ENCODE measurements at places on chromosomes 16 and 17. TPM values are rescaled to one million over a fixed set of nuclear protein-coding genes. Genes with fewer than 3 reads are reported as not detected.

- peak; percentile 57 for DNase-seq
These were observed 36.7 kb upstream of the CIBAR2 start for GRCh38 chr16:85148931-85149330.

- no peak for DNase-seq
These were observed 2.3 kb downstream of the UBB start for GRCh38 chr17:16383216-16383615.

DNA sequence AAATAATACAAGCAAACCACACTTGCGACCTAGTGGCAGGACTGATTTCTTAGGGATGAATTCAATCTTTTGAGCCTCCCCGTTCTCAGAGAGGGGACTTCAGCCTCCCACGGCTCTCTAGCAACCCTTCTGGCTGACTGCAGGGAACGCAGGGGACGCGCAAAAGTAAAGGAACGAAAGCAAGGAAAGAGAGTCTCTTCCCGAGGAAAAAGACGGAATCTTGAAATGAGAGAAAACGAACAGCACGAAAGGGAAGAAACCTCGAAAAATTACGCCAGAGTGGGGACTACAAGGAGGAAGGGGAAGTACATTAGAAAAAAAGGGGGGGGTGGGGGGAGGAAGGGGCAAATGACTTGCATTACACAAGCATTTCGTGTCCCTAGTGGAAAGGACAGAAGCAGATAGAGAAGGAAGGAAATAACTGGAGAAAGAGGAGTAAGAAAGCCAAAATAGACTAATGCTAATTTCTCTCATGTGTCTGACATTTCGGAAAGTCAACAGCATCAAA lies 1.2 kb downstream of the GRB2 start:
- peak; percentile 77 for DNase-seq

GRCh38 chr17:66570447-66571195 lies 264.3 kb upstream of the CACNG5 start:
- no peak for DNase-seq

DNA sequence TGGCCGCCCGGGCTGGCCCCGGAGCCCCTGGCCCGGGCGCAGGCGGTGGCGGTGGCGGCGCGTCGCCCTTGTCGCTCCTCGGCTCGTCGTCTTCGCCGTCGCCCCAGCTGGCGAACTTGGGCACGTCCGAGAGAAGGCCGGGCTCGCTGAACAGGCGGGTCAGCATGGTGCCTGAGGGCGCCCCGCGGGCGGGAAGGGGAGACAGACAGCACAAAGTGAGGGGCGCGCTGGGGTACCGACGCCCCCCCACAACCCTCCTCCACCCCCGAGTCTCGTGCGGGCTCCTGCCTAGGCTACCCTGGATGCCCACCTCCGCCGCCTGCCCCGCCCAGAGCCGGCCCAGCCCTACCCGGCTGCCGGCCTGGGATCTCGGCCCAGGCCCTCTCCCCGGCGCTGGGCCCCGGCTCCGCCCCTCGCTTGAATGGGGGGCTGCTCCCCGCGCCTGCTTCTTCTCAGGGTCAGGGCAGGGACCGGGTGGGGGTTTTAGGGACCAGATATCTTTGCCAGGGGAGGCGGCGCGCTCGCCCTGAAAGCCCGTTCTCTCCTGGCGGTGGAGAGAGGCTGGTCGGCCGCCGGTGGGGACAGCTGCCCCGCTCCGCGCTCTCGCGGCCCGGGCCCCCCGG lies 1.2 kb downstream of the NEUROD2 start:
- DNase-seq: no peak

DNA sequence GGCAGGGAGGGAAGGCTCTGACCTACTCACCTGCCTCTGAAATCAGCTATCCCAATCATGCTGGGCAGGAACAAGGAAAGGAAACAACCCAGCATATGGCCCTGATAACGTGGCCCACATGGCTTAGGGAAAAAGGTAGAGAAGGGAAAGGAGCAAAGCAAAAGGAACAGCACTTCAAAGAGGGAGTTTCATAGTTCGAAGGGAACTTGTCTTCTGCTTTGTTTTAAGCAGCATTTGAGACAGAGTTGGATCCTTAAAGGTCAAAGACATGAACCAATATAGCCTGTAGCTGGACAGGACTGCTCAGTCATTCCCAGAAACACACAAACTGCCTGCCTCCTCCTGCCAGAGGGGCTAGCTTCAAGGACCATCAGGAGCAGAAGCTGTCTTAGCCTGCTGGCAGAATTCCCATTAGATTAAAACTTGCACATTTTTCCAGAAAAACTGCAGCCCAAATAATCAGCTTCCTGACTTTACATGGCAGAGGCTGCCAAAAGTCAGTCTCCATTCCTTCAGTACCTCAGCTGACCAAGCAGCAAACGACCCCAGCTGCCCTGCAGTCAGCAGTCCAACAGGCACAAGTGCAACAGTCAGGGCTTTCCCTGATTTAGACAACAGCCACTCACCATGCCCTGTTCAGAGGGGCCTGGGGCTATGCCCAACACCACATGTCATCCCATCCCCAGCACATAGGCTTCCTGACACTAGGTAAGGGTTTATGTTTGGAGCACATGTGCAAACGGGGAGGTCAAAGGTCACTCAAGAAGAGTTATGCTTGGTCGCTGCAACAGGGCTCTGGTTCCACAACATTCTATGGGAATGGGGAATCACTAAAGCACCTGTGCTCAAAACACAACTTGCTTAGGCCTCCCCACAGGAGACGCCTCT lies 32.5 kb downstream of the RANBP10 start:
- DNase-seq: no peak

DNA sequence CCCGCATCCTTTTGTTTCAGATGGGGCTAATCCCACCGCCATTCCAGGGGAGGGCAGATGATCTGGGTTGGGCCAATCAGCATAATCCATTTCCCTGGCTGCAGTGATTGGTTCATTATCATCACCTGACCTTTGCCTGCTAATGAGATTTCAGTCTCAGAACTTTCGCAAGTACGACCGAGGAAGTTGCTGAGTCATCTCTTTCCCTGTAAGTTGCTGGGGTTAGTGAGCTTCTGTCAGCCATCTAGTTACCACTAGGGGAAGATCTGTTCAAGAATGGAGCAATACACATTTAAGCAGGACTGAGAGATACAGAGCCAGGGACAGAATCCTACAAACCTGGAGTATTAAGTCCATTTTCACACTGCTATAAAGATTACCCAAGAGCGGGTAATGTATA lies 65.3 kb upstream of the NUDT7 start:
- DNase-seq: no peak

DNA sequence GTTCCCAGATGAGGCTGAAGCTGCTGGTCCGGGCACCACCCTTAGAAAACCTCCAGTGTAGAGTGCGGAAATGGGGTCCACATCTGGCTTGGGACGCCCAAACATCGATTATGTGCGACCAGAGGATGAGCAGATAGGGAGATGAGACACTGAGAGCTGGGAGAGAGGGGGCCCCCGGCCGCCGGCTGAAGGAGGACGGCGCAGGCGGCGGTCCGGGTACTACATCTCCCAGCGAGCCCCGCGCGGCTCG lies 182 bp upstream of the SPECC1 start:
- peak; percentile 45 for DNase-seq

DNA sequence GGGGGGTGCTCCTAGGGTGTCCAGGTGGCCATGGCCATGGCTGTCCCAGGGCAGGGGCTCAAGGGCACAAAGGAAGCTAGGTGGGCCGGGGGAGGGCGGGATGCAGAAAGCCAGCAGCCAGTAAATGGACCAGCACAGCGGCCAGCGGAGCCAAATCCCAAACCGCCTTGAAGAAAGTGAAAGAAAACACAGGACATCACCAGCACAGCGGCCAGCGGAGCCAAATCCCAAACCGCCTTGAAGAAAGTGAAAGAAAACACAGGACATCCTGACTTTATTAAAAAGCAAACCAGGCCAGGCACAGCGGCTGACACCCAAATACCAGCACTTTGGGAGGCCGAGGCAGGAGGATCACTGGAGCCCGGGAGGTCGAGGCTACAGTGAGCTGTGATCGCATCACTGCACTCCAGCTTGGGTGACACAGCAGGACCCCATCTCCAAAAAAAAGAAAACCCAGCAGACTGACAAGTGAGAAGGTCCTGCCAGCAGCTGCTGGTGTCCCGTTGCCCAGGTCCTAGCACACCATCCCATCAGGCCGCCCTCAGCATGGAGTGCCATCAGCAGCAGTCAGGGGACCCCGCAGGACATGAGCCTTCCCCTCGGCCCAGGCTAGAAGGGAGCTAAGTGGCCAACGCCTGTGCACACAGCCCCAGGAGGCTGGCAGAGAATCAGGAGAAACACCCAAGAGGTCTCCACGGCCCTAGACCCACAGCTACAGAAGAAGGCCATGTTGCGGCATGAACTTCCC lies 17.0 kb downstream of the SLC38A10 start:
- DNase-seq: no peak

GRCh38 chr16:12548270-12548983 lies 255.3 kb downstream of the CPPED1 start:
- DNase-seq: no peak

DNA sequence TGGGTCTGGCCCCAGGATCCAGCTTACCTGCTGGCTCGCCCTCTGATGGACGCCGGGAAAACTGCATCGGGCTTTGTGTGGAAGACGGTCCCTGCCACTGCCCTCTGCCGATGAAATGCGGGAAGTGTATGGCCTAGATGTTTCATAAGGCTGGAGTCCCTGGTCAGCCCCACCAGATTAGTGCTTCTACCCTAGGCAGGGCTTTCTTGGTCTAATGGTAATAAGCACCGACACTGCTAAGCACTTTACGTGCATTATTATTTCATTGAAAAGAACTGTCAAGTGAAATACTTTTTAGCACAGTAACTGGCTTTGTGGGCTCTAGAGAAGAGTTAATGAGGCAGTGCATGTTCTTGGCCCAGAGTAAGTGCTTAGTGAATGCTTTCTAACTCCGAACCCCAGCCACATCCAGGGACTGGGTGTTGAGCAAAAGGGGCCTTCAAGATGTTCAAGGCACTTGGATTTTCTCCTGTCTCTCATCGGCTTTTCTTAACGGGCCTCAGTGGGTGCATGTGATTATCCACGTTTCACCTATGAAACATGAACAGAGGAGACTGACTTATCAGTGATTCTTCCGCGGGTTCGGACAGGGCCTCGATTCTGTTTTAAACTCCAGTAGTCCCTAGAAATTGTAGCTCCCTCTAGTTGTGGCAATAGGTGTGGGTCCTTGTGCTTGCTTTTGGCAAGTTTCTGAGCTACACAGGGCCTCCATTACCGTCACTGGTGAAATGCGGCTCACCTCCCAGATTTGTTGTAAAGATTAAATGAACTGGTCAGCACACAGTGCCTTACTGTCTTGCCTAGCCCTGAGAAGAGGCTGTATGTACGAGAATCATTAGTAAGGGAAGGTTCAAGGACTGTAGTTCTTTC lies 6.6 kb downstream of the TRAF4 start:
- peak; percentile 89 for DNase-seq

DNA sequence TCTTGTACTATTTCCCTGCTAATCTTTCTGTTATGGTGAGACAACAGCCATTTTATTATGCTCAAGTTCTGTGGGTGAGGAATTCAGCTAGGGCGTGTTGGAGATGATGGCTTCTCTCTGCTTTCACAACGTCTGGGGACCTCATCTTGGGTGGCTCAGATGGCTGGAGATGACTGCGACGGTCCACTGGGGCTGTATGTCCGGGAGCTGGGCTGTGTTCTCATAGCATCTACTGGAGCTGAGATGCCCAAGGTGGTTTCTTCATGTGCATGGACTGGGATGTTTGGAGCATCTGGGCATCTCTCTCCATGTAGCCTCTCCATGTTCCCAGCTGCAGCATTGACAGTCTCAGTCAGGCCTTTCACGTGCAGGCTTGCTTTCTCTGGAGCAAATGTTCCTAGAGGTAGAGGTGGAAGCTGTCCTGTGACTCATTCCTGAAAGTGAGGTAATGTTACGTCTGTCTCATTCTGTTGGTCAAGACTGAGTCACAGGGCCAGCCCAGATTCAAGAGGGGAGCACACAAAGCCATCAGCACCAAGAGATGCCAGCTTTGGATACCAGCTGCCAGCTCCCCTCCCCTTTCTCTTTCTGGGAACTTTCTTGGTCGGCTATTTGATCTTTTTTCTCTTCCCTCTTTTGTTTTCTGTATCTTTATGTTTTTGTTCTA lies 96.2 kb downstream of the RAP1GAP2 start:
- peak; percentile 83 for DNase-seq

GRCh38 chr16:76729525-76729924 lies 452.3 kb downstream of the CNTNAP4 start:
- DNase-seq: no peak

The PPP1R9B gene
- total RNA-seq: 67.6 TPM

The RPRML gene
- total RNA-seq: not detected

The MYLK3 gene
- 0.16 TPM for total RNA-seq

The C17orf78 gene
- total RNA-seq: not detected

The CD7 gene
- total RNA-seq: not detected

The CBX2 gene
- 1.7 TPM for total RNA-seq

The HSD3B7 gene
- total RNA-seq: 17.0 TPM

The NPIPB9 gene
- 0.46 TPM for total RNA-seq

The SOX9 gene
- total RNA-seq: 0.74 TPM

Data from HFFc6 (cell line).